ENCODE measurements at places on chromosomes 1 and 21. TPM values are rescaled to one million over a fixed set of nuclear protein-coding genes. Genes with fewer than 3 reads are reported as not detected.

MRPL37 gene
- total RNA-seq, result 47.0 TPM

CHI3L2 gene
- 4.4 TPM for total RNA-seq

LRRC71 gene
- total RNA-seq, result not detected

FAM72A gene
- total RNA-seq, result 3.2 TPM

THEM5 gene
- total RNA-seq, result not detected

PEA15 gene
- total RNA-seq, result 94.8 TPM
